Frontal cortex (tissue), 4 donors: ENCODE measurements at places on chromosomes 2 and 18.

- DNase-seq, result no peak
These were observed 168.9 kb downstream of the CDH7 start for GRCh38 chr18:65919663-65920062.

DNA sequence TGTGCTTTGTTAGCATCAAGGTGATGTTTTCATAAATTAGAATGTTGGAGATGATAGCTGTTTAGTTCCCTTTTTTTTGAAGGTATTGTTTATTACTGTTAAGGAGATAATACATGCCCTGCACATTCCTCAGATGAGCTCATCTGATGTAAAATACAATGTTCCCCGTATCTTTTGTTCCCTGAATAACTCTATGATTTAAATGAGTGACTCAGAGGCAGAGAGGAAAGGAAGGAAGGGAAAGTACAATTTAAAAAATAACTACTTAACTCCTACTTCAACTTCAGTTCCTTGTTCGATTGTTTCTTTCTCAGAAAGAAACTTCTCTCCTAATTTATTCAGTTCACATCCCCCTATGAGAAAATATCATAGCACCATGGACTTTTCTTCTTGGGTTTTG lies 208.7 kb downstream of the KCNE4 start:
- no peak for DNase-seq

GRCh38 chr18:21321711-21322110 lies 79.7 kb downstream of the GREB1L start:
- no peak for DNase-seq

DNA sequence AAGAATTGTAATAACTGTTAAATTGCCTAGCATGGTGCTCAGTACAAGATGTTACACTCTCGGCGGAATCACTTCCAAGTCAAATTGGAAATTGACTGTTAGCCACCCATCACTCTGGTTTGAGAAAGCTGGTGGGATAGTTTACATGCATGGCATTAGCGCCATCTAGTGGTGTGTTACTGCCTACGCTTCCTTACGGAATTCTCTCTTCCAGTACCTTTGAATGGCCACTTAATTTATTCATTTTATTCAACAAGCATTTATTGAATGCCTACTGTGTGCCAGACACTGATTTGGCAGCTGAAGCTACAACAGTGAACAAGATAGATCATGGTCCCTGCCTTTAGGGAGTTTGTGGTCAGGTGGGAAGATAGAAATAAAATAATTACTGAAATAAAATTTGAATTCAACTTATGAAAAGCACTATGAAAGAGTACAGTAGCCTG lies 171.2 kb downstream of the TMEM247 start:
- DNase-seq, result no peak

DNA sequence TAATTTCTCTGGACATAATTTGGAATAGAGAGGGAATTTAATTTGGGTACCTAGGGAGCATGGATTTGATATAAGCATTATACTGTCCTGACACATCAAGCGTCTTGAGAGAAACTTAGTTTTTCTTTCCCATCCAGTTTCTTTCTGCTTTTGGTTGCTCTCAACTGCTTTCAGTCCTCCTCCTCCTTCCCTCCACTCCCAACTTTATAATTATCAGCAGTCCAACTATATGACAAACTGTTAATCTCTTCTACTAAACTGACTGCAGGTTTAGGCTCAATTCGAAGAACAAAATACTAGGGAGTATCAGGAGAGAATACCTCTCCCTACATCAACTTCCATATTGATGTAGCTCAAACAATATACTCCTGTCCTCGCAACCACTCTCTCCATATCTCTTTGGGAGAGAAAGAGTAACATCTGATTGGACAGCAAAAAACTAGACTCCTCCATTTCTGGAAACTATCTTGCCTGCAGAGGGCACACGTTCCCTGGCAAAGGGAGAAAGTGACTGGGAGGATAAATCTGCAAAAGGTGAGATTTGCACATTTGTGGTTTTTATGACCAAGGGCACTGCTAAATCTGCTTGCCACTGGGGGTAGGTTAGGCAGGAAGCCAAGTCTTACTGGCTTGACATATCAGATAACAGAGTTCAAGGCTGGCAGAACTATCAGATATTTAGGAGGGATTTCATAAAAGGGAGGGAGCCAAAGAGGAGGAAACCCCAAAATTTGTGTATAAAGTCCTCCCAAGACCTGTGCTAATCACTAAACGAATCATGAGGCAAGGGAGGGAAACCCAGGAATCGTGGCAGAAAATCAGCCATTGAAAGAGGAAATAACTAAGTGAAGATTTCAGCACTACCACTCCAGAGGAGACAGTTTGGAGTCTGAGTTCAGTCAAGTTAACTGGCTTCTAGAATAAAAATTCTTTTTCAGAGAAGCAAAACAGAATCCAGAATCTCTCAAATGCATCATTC lies 40.0 kb downstream of the ICA1L start:
- DNase-seq, result no peak

DNA sequence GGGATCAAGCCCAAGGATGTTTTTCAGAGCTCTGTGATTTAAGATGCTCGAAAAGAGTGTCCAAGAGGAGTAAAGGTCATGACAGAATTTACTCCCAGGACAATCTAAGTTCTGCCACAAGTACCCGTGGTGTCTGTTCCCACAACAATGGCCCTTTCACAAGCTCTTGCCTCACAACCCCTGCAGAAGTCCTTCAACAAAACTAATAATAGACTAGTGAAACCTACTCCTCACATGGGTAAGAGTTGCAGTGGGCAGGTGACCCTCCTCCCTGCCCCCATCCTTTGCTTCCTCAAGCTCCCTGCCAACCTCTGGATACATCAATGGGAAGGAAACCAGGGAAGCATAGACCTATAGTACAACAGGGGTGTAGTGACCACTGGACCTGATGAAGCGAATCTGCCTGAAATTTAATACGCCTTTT lies 34.9 kb downstream of the PTCD3 start:
- DNase-seq, result no peak

- no peak for DNase-seq
These were observed 692.1 kb upstream of the CELF4 start for GRCh38 chr18:38257661-38258060.

DNA sequence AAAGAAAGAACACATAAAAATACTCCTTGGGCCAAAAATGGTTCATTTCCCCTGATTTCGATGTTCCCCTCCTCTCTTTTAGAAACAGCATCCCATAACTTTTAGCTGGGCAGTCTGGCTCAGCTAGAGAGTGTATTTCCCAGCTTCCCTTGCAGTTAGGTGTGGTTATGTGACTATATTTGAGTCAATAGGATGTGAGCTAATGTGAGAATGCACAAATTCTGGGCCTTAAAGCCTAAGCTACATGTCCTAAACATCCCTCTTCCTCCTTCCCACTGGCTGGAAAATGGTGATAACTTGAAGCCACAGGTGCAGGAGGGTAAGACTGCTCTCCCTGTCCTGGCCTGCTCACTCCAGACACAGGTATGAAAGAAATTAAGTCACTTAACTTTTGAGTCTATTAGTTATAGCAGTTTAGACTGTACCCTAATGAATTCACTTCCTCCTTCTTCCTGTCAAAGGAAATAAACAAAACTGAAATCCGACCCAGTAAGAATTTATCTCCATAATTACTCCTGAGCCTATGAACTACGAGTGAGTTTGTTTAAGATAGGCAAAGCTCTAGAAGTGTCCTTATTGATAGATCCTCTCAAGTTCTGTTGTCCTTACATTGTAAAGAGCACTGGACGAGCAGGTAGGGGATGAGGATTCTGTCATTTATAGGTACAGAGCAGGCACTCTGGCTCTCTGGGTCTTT lies 177.6 kb downstream of the MTX2 start:
- no peak for DNase-seq

- DNase-seq, result no peak
These were observed 82.7 kb downstream of the C2orf74 start for GRCh38 chr2:61244694-61245093.

- DNase-seq, result no peak
These were observed 223.9 kb upstream of the CWC22 start for GRCh38 chr2:180231015-180231414.

GRCh38 chr2:114550895-114551793 lies 108.7 kb downstream of the DPP10 start:
- DNase-seq, result no peak

- DNase-seq, result peak; percentile 20
These were observed 241.8 kb downstream of the AFF3 start for GRCh38 chr2:99900556-99900955.

- no peak for DNase-seq
These were observed 10.5 kb downstream of the FAM110C start for GRCh38 chr2:35852-36251.

DNA sequence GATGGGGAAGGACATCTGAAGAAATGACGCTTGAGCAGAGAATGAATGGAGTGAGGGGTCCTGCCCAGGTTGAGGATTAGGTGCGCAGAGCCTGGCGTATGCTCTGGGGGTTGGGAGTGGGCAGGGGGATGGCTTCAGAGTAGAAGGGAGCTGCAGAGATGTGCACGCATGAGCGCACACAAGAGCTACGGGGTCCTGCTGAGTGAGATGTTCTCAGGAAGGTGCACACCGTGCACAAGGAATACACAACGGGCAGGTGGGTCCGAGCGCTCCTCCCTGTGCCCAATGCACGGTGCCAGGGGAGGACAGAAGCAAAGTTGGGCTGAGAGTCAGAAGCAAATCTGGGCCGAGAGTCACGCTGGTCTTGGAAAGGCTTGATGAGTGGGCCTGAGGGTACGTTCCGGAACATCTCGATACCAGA lies 25.5 kb downstream of the TWIST2 start:
- no peak for DNase-seq

DNA sequence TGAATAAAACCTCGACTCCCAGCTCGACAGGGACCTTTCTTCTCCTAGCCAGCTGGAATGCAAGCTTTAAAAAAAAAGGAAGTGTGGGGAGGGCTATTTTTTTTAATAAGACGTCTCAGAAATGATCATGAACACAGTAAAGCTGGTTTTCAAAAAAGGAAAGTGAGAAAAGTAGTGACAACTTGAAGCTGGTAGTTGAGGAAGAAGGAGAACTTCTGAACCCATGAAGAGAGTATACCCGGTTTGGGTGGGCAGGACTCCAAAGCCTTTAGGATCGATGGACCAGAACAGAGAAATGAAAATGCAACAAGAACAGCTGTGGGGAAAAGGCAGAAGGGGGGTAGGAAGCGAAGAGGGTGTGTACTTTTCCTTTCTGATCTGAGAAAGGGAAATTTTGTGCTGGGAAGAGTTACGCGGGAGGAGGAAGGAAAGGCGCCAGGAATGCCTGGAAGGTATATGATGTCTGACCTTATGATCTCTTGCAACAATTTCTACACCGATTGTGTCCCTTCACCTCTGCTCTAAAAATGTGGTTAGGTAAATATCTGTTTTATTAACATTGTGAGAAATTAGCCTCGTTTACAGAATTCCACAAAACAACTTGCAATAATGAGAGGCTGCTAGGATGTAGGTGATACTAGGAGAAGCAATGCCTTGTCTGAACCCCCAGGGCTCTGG lies 22.6 kb upstream of the CYP1B1 start:
- no peak for DNase-seq

- DNase-seq, result peak; percentile 71
These were observed 16.5 kb downstream of the TWIST2 start for GRCh38 chr2:238864207-238865014.

- DNase-seq, result no peak
These were observed 11.3 kb upstream of the PARD6G start for GRCh38 chr18:80258640-80259039.

GRCh38 chr2:55063713-55064323 lies 13.6 kb upstream of the RTN4 start:
- DNase-seq, result no peak

GRCh38 chr2:1489486-1489885 lies 76.2 kb downstream of the TPO start:
- DNase-seq, result no peak

- no peak for DNase-seq
These were observed 197.7 kb upstream of the RAB12 start for GRCh38 chr18:8411492-8411891.
